GM04504 (cell line): ENCODE measurements at places on chromosomes 11 and 22.

DNA sequence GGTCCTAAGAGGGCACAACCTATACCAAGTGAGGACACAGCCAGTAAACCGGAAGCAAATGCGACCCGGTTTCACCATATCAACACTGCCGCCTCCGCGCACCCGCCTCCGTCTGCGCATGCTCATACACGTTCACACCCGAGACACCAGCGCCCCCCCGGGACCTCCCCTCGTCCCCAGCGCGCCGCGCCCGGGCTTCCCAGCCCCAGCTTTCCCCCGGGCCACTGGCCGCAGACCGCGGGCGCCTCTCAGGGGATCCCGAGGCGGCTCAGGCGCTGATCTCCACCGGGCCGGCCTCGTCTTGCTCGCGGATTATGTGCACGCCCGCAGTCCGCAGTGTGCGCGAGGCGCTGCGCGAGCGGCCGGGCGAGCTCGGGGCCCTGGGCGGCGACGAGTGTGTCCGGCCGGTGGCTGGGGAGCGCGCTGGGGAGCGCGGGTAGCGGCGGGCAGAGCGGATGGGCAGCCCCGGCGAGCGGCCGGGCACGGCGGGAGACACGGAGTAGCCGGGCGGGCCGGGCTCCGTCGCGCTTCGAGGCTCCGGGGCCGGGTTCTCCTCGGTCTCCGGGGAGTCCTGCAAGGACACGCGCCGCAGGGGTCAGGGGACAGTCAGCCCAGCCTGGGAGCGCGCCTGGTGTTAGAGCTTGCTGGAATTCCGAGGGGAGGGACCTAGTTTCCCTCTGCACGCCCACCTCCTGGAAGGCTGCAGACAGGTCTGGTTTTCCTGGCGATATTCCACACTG is 2.0 kb downstream of the HEPN1 start:
- no peak for DNase-seq

GRCh38 chr11:64101461-64101860 is 64.5 kb downstream of the MACROD1 start:
- no peak for DNase-seq

GRCh38 chr11:87421422-87421821 is 383.7 kb downstream of the TMEM135 start:
- DNase-seq, result peak; percentile 61

DNA sequence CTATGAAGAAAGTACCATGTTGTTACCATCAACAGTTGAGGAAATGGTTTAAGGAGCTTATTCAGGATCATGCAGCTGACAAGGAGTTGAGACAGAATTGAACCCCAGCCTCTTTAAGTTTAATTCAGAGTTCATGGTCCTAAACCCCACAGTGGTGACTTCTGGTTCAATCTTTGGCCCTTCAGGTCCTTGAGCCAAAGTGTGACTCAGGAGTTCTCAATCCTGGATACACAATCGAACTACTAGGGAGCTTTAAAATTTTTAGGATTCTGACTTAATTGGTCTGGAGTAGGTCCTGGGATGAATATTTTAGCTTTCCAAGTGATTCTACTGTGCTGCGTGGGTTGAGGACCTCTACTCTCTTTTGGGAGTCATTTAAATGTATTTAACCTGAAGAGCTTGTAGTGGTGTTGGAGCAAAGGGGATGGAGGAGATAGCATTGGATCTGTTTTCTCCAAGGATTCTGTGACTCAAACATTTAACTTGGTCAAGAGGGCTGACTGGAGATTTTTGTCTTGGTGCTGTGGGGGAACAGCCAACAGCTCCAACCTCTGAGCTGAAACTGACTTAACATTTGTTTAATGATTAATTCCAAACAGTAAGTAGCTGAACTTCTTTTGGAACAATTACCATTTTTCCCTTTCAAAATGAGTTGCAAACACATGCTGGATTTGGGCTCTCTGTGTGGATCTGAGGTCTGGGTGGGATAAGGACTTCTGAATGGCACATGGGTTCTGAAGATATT is 80.1 kb downstream of the INSC start:
- no peak for DNase-seq

DNA sequence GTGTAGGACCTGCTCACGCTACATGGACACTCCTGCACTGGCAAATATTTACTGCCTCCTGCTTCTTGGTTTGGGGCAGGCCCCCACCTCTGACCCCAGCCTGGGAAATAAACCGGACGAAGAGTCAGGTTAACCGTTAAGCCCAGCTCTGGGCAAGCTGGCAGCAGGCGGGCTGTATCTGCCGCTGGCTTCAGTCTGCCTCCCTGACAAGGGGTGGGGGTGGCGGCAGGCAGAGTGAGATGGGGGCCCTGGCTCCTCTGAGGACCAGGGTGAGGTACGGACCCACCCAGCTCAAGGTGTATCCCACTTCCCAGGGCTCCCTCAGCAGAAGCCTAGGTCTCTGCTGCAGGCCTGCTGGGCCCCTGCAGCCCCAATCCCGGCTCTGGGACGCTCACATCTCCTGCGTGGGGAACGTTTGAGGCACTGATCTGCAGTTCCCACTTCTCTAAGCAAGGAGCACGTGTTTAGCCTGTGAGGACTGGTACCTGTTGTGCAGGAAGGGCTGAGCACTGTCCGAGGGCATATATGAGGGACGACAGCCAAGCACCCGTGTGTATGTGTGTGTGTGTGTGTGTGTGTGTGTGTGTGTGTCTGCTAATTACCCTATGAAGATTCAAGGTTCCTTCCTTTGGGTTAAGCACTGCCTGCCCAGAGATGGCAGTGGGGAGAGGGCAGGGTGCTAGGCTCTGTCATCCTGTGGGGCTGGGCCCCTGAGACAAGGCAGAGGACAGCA is 1.1 kb upstream of the LRRC75B start:
- no peak for DNase-seq

DNA sequence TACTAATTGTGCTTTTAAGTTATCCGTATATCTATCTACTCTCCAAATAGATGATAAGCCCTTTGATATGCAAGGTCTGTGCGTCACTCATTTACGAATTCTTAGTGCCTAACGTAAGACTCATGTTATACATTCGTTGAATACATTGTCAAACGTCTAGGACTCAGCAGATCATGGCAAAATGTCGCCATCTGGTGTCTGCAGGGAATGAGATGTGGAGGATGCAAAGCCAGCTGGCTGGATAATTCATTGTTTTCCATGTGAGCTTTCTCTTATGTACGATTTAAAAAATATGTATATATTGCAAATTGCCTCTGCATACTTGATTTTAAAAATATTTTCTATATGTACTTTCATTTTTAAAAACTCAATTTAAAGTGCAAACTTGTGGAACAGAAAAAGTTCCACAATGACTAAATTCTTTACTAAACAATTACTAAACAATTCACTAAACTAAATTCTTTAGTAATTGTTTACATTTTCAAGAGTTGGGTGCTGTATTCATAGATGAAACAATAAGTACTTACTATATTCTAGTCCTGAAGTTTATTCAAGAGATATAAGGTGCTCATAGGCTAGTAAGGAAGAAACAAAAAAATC is 33.8 kb downstream of the ZNF202 start:
- DNase-seq, result peak; percentile 28

GRCh38 chr22:38269466-38269865 is 3.3 kb downstream of the TMEM184B start:
- DNase-seq, result no peak

DNA sequence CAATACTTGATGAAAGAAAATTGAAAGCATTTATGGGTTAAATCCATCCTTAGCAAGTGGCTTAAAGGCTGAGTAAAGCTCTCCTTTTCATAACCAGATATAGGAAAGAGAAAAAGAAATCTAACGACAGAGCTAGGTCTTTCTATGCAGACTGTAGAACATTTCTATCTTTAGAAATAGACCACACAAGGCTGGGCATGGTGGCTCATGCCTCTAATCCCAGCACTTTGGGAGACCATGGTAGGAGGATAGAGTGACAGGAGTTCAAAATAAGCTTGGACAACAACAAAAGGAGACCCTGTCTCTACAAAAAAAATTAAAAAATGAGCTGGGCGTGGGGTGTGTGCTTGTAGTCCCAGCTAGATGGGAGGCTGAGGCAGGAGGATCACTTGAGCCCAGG is 90.7 kb downstream of the APOL5 start:
- no peak for DNase-seq

DNA sequence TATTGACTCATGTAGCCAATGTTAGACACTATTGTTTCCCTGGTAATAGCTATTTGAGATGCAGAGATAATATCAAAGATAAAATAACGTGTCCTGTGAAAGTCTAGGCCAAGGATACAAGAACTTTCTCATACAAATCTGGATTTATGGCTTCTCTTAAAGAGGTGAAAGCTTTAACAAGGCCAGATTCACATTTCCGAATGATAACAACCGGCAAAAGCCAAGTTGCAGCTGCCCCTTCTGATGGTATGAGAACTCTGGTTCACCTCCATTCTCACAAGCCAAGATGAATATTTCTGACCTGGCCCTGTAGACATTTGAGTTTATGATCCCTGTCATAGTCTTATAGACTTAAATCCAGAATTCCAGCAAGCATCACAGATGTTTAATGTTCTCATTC is 230.4 kb upstream of the ZC3H12C start:
- peak; percentile 29 for DNase-seq

DNA sequence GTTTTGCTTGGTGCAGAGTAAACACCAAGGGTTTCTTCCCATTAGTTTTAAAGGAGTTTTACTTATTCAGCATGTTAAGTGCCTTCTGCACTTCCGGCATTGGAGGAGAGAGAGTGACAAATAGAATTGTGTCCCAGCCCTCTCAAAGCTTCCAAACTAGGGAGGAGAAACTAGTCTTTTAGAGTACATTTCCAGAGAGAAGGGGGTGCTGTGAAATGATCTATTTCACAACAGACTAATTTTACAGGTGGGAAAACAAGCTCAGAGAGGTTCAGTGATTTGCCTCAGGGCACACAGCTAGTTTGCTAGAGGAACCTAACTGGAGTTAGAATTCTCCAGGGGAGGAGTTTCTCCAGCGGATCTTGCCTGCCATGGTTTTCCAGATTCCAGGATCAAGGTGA is 12.6 kb downstream of the MPST start:
- no peak for DNase-seq

DNA sequence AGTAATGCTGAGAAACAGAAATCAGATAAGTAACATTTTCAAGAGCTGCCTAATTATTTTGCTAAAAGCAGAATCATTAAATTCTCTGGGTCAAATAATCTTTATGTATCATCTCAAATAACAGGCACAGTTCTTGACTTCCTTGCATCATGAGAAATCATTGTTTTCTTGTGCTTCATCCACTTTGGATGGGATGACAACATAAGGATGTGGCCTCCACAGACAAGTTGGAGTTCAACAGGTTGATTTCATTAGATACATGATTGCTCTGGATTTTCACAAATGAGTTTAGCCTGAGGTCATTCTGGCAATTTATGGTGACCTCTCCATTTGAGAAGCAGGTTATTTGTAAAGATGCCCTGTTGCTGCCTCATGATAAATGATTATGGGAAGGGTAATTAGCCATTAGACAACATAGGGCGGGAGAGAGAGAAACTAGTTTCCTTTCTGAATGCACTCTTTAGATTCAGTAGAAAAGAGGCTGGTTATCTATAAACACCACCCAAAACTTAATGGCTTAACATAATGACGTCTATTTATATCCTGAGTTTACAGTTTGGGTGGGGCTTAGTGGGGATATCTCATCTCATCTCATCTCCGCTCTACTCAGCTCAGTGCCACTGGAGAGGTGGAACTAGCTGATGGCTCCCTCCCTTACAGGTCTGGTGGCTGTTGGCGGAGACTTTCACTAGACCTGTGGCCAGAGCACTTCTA is 35.0 kb upstream of the ADORA2A start:
- peak; percentile 27 for DNase-seq

DNA sequence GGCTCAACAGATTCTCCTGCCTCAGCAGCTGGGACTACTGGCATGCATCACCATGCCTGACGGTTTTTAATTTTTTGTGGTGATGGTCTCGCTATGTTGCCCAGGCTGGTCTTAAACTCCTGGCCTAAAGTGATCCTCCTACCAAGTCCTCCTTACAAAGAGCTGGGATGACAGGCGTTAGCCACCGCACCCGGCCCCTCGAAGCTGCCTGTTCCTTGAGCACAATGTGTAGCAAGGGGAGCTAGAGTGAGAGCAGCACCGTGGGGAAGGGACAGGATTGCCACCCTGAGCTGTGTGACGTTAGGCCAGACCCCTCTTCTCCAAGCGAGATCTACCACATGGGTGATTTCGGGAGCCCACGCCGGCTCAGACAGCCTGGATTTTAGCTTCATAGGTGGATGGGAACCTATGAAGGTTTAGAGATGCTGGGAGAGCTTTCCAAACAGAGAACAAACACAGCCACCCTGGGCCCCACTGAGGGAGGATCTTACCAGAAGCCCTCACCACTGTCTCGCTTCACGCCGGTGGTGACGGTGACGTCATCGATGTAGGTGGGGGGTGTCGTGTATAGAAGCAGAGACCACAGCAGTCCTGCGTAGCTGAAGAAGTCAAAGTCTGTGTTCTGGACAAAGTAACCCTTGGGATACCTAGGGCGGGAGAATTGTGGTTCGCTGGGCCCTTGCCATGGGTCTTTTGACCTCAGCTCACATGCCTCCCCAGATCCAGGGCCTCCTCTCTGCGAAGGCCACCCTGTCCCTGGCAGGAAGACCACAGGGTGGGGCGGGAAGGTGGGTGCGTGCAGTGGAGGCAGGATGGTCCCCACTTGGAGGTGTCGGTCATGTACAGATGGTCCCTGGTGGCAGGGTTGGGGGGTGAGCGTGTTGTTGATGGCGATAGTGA is 23.1 kb downstream of the RGL4 start:
- DNase-seq, result no peak

DNA sequence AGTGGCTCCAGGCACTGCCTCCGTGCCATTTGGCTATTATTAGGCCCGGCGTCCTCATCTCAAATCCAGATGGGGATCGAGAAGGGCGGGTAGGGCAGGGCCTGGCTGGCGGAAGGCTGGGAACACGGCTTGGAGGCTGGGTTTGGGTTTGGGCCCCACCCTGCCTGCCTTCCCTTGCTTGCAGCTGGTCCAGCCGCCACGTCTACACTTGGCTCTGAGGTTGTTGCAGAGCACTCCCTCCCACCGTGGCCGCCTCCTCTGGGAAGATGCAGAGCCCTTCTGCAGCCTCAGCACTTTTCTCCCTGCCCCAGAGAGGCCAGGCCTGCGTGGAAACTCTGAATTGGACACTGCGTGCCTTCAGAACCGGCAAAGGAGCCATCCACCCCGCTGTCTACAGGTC is 5.2 kb upstream of the SMTN start:
- DNase-seq, result peak; percentile 83

- DNase-seq, result no peak
These were observed 110.3 kb downstream of the ARHGAP20 start for GRCh38 chr11:110601936-110602335.

DNA sequence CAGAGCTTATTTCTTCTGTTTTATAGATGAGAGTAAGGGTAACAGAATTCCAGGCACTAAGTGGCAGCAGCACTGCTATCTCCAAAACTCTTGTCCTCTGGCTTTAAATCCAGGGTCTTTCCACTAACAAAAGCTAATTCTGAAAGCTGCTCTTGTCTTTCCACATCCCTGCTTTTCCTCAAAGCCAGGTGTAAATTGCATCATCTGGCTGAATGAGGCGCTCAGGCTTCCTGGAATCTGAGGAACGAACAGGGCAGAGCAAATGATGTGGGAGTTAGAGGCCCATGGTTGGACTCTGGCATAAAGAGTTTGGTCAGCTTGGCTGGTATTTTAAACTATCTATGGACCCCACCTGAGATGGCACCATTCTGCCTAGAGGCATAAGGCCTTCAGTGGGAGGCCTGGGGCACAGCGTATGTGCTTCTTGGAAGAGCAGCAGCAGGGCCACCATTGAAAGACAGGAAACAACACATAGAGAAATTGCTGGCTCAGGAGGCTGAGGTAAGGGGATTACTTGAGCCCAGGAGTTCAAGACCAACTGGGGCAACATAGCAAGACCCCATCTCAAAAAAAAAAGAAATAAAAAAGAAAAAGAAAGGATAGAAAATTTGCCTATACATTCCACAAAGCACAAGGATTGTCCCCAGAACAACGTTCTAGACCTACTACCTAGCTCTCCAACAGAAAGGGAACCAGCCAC is 1.9 kb downstream of the KCNJ5 start:
- DNase-seq, result no peak
